ENCODE measurements at places on chromosomes 1 and 21. TPM values are rescaled to one million over a fixed set of nuclear protein-coding genes. Genes with fewer than 3 reads are reported as not detected.

TAF5L gene
- total RNA-seq, result 18.9 TPM

CENPF gene
- total RNA-seq, result 79.0 TPM

FAM72D gene
- total RNA-seq, result 6.3 TPM

GJA5 gene
- not detected for total RNA-seq

OR2AJ1 gene
- total RNA-seq, result not detected
